PC-9 (cell line): ENCODE measurements at places on chromosomes 12 and 14. TPM values are rescaled to one million over a fixed set of nuclear protein-coding genes. Genes with fewer than 3 reads are reported as not detected.

- DNase-seq, result no peak
Observed at GRCh38 chr12:105820429-105821125, 318.2 kb downstream of the NUAK1 start.

The GNB3 gene
- not detected in 2 replicates for total RNA-seq

The SCNN1A gene
- 460 and 549 TPM in 2 replicates for total RNA-seq

DNA sequence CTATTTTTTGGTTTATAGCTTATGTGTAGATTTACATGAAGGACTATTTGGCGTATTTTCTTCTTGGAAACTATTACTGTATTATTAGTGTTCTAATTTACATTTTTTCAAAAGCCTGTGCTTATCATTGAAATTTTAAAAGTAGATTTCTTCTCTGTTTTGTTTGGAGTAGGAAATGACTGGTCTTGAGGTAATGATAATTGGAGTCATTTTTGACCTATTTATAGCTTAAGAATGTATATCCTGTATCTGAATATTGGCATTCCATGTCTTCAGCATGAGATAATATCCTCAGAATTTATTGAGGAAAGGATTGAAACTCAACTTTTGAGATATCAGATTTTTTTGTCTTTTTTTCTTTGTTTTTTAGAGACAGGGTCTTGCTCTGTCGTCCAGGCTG, 193.4 kb downstream of the ERC1 start:
- no peak for DNase-seq

GRCh38 chr12:89231686-89232085, 120.6 kb downstream of the DUSP6 start:
- no peak for DNase-seq

The SLC39A9 gene
- total RNA-seq, result 78.7 and 95.1 TPM in 2 replicates

DNA sequence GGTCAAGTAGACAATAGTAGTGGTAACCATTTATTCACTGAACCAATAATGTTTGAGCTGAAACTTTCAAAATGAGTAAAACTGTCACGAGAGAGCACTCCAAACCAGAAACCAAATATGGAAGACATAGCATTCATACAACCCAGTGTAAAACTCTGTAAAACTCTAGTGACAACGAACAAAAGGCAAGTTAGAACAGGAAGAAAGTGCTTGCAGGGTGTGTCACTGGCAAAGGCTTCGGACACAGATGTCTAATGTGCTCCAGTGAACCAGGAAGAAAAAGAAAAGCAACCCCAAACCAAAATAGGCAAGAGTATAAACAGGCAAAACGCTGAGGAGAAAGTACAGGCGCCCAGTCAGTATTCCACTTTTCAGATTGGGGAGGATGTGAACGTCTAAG, 79.3 kb upstream of the FZD10 start:
- no peak for DNase-seq

The TXNRD1 gene
- total RNA-seq, result 1,205 and 1,250 TPM in 2 replicates

The TAS2R9 gene
- total RNA-seq, result not detected in 2 replicates

- DNase-seq, result no peak
Observed at GRCh38 chr12:54865683-54866324, 11.5 kb downstream of the MUCL1 start.

The PIK3C2G gene
- 0.30 and 1.4 TPM in 2 replicates for total RNA-seq

The GATC gene
- 24.3 and 40.2 TPM in 2 replicates for total RNA-seq

DNA sequence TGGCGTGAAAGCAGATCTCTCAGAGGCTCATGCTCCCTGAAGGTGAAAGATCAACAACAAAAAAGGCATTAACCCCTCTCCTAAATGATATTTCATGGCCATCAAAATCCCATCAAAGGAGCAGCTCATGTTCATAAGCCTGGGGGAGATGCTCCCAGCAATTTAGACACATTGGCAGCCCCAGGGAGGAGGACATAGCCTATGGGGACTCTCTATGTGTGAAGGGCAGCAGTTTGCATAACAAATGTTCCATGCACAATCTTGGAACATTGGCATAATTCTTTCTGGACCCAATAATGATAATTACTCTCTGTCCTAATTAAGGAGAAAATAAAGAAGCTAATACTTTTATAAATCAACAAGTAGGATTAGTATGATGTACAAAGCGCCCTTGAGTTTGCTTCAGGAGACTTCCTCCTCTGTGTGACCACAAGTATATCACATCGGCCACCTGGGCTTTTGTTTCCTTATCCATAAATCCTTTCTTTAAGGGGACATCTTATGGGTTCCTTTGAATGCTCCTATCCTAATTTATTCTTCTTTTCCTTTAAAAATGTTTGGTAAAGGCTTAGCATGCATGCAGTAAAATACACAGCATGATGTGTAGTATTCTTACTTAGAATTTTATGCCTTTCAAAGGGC, 161.9 kb upstream of the PLEKHG7 start:
- DNase-seq, result no peak
